Activated naive CD4-positive, alpha-beta T cell (primary cell): ENCODE measurements at places on chromosomes 11 and 22.

DNA sequence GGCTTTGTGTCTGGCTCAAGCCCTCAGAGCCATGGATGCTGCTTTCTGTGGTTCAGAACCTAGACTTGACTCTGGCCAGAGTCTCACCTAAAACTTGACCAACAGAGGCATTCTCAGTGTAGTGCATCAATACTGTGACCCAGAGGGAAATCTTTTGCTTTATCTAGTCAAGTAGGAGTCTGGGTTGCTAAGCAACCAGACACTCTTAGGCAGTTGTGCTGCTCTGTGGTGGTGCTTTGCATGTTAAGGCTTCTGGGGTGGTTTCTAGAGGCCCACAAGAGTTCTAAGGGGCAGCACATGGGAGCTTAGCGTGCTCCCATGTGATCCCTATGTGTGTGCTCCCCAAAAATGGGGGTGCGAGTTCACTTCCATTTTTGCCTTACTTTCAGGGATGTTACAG is 224.6 kb upstream of the PLET1 start:
- DNase-seq = no peak

GRCh38 chr11:22151649-22152197 is 41.2 kb upstream of the ANO5 start:
- DNase-seq = no peak

GRCh38 chr22:49957826-49958365 is 2.7 kb upstream of the PIM3 start:
- DNase-seq = no peak

DNA sequence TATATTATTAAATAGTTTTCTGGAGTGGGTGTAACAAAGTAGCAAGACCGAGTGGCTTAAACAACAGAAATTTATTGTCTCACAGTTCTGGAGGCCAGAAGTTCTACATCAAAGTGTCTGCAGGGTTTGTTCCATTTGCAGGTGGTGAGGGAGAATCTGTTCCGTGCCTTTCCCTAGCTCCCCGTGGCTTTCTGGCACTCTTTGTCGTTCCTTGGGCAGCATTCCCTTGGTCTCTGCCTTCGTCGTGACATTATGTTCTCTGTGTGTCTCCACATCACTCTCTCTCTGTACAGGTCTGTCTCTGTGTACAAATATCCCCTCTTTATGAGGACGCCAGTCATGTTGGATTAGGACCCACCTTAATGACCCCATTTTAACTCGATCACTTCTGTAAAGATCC is 38.2 kb downstream of the LDLRAD3 start:
- DNase-seq = no peak

DNA sequence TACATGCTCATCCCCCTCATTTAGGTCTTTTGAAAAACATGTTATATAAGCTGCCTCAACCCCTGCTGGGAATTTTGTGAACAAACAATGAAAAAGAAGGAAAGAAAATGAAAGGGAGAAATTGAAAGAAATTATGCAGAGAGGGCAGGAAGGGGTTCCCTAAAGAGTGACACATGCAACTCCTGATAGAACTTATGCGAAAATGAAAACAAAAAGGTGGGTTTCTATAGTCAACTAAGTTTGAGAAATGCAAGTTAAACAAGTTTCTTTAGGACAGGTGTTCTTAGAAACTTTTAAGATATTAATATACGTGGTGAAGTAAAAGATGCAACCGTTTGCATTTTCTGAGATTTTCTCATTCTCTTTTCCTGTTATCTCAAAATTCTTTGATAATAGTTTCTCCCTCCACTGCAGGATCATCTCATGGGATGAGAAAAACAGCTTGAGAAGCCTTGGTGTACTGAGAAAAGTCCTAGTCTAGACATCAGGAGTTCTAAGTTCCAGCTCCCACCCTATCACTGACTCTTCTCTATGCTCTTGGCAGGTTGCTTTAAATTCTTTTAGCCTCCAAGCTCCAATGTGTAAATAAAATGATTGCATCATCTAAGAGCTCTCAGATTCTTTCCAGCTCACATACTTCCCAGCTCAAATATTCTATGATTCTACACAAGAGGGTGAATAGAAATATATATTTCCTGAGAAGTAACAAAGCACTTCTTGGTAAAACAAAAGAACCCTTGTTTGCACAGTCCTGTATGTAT is 109.2 kb downstream of the FAM76B start:
- no peak for DNase-seq

DNA sequence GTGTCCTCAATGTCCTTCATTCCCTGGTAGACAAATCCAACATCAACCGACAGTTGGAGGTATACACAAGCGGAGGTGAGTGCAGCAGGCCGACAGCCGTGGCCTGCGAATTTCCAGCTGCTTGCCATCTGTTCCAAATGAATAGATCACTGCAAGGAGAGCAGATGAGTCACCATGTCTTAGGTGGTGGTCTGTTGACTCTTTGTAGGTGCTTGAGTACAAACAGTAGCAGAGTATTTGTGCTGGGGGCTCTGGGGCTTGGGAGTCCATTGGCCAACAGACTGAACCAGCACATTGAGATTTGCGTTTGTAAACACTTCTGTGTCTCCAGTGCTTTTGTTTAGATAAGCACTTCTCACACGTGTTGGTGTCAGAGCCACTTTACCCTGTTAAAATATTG is 21.1 kb downstream of the EIF3L start:
- no peak for DNase-seq

GRCh38 chr22:50091092-50091768 is 1.4 kb downstream of the MOV10L1 start:
- no peak for DNase-seq

- DNase-seq = no peak
Observed at GRCh38 chr11:46537537-46538295, 56.1 kb downstream of the AMBRA1 start.

DNA sequence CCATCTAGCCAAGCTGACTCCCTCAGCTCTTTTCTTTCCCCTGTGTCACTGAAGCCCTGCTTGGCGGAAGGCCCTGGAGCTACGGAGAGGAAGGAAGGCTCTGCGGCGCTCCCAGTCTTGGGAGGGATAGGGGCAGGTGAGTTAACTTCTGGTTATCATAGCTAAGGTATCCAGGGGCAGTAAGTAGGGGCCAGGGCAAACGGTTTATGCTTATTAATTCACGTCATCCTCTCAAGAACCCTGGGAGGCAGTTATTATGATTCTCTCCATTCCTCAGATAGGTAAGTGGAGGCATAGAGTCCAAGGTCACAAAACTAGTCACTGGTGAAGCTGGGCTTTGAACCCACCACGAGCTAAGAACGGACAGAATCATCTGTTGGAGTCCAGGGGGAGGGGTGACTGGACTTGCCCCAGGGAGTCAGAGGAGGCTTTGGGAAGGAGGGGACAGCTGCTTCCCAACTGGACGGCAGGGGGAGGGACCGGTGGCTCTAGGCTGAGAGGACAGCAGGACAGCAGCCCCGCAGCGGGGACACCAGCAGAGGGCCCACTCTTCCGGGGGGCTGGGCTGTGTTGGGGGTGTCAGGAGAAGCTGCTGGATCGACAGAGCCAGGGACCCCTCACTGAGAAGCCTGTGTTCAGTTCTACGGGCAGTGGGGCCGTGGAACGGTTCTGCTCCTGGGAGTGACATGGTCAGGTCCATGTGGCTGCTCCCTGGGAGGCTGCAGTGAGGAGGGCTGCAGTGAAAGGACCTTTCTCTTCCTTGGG is 3.5 kb downstream of the BAIAP2L2 start:
- no peak for DNase-seq

DNA sequence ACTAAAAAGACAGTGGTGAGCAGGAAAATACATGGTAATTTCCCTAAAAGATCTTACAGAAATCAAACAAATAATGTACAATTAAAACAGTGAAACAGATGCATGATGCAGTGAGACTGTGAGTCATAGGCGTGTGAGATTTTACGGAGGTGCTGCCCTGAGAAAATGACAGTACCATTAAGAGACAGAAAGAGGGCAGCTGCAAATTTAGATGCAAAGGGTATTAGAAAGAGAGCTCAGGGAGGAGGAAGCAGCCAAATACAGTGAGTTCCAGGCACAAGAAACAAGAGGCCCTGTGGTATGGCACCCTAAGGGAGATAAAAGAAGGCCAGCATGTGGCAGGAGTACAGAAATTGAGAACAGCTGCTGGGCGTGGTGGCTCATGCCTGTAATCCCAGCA is 88.5 kb upstream of the FIBIN start:
- no peak for DNase-seq

GRCh38 chr11:128603003-128603696 is 15.8 kb upstream of the ETS1 start:
- no peak for DNase-seq

DNA sequence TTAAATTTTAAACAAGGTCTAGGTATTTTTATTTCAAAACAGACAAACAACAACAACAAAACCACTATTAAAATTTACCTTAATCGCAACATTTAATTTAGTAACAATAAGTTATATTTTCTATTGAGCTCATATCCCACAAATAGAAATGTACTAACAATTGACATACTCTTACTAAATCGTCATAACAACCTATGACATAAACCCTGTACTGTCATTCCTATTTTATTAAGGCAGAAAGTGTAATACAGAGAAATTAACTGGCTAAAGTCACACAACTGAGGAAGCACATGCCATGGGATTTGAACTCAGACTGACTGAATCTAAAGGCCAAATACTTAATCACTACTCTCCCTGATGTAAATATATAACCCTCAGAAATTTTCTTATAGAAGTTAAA is 3.0 kb downstream of the KIF18A start:
- no peak for DNase-seq

DNA sequence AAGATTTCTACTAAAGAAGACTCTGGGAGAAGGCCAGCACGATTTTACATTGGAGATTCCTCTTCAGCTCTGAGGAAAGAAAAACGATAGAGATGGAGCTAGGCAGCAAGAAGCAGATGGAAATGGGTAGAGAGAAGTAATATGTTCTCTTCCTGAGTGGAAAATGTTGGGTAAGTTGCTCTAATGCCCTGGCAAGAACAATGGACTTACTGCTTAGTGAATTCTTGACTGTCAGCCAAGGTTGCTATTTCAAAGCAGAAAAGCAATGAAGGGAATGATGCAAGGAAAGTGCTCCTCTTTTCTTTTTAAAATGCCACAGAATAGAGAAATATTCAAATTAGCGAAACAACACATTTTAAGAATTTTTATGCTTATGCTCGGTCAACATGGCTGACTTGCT is 38.4 kb upstream of the CWF19L2 start:
- no peak for DNase-seq

DNA sequence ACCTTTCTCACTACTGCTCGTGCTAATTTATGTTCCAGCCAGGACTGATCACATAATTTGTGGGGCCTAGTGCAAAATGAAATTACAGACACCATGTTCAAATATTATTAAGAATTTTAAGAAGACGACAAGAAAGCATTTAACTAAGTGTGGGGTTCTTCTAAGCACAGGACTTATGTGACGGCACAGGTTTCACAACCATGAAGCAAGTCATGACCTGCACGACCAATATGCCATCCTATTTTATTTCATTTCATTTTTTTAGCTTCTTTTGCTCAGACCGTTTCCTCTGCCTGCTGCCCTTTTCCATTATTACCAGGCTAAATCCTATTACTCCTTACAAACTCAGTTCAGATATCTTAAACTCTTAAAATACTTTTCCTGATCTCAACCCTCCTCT is 462.5 kb downstream of the AASDHPPT start:
- no peak for DNase-seq

- DNase-seq = no peak
Observed at GRCh38 chr11:112651386-112651785, 309.8 kb upstream of the NCAM1 start.

GRCh38 chr11:69670158-69670845 is 4.9 kb downstream of the LTO1 start:
- peak; percentile 41 for DNase-seq
